Occipital lobe (tissue), 3 donors: ENCODE measurements at places on chromosomes 1 and 21. TPM values are rescaled to one million over a fixed set of nuclear protein-coding genes. Genes with fewer than 3 reads are reported as not detected.

GRCh38 chr21:21232320-21232719 lies 234.1 kb downstream of the NCAM2 start:
- no peak for DNase-seq

- DNase-seq: no peak
Measured at GRCh38 chr1:92365378-92366039, 66.7 kb downstream of the RPAP2 start.

- no peak for DNase-seq
Measured at GRCh38 chr1:236258114-236258622, 23.6 kb downstream of the ERO1B start.

DNA sequence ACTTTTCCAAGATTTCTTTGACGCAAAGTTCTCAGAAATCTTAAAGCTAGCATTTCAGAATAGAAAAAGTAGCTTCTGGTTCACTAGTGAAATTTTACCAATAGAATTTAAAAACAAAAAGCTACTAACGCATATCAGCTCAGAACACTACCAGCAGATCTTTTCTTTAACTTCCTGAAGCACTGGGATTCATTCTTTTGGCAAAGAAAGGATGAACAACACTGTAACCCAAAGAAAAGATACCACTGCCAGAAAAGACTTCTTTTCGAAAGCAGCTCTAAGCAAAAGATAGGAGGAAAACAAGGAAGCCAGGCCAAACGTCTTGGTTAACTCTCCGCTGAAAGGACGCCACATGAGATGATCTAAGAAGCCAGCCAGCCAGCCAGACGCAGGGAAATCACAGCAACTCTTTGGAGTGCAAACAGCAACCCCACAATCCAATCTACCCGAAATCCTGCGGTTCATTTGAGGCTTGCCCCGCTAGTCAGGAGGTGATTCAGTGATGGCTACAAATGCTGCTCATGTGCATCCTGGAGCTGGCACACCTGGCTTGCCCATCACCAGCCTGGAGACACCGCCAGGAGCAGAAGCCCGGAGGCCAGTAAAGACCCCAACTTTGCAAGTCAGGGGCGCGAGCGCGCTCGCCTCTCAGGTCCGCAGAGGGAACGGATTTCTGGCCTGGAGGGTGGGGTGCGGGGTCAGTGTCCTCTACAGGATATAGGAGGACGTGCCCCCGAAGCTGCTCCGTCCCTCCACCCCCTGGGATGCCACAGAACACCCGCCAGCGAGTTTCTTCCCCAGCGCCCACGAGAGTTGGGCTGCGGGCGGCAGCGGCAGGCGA lies 812 bp downstream of the NBPF1 start:
- DNase-seq: peak; percentile 73

DNA sequence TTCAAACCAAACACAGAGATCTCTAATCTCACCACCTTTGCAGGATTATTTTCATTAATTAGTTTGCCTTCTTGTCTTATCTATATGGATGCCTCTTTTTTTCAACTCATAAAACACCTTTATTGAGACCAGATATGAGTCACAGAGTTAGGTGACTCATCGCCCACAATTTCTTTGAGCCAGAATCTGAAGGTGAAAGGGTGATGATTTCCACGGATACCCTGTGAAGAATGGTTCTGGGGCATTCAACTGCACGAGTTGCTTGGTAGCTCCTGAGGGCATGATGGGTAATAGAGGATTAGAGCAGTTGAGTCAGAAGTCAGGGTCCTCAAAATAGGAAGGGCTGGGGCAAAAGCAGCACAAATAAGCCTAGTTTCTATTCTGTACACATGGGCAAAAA lies 128.2 kb downstream of the TBX19 start:
- no peak for DNase-seq

CAMK2N1 gene
- total RNA-seq: 77.2 TPM

HSPG2 gene
- 3.7 TPM for total RNA-seq
